Esophagus squamous epithelium (tissue), 5 donors: ENCODE measurements at places on chromosomes 16 and 17. TPM values are rescaled to one million over a fixed set of nuclear protein-coding genes. Genes with fewer than 3 reads are reported as not detected.

The C17orf50 gene
- not detected for total RNA-seq

- DNase-seq, result no peak
These were observed 47.3 kb upstream of the TBX2 start for GRCh38 chr17:61352408-61352770.

DNA sequence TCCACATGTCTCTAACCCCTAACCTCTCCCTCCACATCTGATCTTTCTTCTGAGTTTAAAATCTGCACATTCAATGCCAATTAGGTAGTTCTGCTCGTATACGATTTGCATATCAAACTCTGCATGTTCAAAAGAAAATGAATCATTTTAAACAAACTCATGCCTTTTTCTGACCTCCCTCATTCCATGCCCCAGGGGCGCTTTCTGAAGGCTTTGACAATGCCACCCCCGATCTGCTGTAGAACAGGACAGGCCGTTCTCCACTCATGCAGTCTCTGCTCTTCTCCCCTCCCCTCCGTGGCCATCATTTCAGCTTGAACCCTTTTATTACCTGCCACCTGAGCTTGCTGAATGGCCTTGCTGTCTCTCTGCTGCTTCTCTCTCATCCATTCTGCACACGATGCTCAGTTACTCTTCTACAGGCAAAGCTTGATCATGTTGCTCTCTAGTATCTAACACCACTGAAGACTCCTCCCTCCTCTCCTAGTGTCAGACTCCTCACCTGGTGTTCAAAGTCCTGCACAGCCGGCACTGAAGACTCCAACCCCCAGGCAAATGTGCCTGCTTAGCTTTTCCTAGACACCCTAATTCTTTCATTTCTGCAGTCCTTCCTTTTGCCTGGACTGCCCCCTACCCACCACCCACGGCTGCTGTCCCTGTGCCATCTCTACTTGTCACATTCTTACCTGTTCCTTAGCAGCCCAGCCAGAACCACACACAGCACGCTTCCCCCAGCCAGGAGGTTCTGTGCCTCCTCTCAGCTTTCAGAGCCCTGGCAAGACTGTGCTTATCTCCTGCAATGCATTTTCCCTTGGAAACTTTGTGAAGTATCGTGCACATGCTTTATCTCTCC is 6.2 kb downstream of the TMEM238L start:
- DNase-seq, result no peak

The MYO19 gene
- total RNA-seq, result 54.3 TPM

The CES4A gene
- 9.6 TPM for total RNA-seq

- DNase-seq, result no peak
These were observed 28.3 kb upstream of the ST6GALNAC1 start for GRCh38 chr17:76671912-76672262.

The RND2 gene
- total RNA-seq, result not detected

- DNase-seq, result no peak
These were observed 40.2 kb upstream of the BHLHA9 start for GRCh38 chr17:1229900-1230501.

The DHRS7C gene
- total RNA-seq, result not detected

The MRPL38 gene
- total RNA-seq, result 40.7 TPM

The FBXW10 gene
- not detected for total RNA-seq

DNA sequence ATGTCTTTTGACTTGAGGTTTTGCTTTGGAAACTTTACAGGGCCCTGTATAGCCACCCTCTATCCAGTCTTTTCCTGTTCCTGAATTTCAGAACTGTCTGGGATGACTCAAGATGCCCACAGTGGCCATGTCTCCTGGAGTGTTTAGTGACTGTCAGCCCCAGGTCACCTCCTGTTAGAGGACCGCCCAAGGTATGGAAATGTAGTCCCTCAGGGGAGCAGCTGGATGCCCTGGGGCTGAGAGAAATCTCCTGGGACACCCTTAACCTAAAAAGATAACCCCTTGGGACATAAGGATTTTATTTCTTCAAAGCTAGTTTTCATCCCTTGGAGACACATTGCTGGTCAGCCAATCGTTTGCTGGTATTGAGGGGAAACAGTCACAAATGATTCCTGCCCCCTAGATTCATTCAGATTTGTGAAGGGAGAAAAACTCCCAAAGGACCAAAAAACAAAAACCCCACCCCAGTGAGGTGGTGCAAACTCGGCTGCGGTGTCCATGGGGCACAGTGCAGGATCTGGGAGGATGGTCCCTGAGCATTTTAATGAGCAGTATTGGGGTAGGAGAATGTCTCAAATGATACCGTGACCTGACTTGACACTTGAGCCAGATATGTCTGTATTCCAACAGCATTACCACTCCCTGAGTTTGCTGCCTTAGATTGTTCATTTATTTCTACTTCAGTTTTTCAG is 1.7 kb downstream of the ZNF267 start:
- DNase-seq, result no peak
